ENCODE measurements at places on chromosomes 12 and 14.

DNA sequence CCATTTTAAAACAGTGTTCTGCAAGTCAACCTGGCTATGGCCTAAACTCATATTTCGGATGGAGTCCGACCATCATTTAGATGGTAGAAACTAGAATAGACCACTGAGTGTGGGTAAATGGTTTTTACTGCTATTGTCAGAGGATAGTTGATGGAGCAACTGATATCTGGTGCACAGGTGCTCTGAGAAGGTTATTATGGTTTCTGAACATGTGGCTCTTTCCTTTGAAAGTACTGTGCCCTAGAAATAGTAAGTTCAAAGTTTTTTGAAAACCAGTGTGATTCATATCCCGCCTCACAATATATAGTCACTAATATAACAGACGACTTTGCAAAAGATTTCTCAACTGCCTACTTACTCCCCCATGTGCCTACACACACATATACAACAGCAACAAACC lies 64.4 kb upstream of the BTG1 start:
- DNase-seq: no peak

GRCh38 chr12:114506651-114507050 lies 100.7 kb upstream of the TBX5 start:
- no peak for DNase-seq

DNA sequence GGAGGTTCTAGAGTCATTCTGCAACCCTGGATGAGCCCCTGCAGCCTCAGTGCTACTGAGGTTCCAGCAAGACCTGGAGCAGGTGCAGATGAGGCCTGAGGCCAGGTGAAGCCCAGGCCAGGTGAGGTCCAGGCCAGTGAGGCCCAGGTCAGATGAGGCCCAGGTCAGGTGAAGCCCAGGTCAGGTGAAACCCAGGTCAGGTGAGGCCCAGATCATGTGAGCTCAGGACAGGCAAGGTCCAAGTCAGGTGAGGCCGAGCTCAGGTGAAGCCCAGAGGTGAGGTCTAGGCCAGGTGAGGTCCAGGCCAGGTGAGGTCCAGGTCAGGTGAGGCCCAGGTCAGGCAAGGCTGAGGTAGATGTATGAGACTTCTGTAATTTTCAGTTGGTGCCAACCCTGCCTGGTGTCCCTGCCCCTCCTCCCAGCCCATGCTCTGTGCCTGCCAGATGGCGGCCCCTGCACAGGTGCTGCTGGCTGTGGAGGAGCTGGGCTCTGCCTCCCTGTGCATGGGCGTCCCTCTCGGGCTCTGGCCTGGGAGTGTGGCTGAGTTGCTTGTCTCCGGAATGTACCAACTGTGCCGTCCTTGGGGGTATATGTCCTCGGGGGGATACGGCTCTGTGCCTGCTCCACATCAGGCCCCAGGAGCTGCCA lies 388.5 kb downstream of the TMEM121 start:
- no peak for DNase-seq

DNA sequence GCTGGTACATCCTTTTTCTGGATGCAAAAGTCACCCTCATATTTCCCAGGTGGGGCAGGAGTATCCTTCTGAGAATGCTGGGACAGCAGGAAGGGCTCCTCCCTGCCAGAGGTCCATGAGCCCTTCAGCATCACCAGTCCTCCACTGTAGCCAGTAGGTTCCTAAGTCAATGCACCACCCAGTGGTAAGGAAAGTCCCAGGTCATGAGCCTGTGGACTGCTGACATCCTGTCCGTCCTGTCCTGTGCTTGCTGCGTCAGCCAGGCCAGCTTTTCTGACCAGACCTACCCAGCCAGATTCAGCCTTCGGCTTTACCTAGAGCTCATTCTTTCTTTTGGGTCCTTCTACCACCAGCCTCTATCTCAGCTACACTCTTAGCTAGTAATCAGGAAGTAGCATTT lies 23.0 kb upstream of the ACTN1 start:
- no peak for DNase-seq

DNA sequence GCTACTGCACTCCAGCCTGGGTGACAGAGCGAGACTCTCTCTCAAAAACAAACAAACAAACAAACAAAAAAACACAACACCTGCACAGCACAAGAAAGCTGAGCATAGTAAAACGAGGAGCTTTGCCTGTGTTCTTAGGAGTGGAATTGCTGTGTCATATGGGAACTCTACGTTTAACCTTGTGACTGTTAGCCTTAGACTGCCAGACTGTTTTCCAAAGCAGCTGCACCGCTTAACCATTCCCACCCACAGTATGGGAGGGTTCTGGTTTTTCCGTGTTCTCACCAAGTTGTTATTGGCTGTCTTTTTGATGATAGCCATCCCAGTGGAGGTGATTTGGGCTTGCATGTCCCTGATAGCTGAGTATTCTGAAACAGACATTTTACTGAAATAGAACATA lies 9.2 kb downstream of the WNT5B start:
- DNase-seq: no peak

DNA sequence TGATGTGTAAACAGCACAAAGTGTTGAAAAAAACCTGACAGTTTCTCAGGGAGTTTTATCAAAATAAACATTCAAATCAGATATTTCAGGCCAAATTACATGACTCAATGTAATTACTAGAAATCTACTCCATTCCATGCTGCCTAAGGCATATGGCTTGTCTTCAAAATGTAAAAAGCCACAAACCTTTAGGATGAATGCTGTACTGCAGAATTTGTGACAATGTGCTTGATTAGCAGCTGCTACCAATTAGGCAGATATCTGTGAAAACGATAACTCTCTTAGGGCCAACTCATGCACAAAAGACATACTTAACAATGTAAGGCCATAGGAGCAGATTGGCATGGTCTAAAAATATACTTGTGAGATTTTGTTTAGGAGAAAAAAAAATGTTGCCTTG lies 267.0 kb downstream of the DACT1 start:
- DNase-seq: no peak

DNA sequence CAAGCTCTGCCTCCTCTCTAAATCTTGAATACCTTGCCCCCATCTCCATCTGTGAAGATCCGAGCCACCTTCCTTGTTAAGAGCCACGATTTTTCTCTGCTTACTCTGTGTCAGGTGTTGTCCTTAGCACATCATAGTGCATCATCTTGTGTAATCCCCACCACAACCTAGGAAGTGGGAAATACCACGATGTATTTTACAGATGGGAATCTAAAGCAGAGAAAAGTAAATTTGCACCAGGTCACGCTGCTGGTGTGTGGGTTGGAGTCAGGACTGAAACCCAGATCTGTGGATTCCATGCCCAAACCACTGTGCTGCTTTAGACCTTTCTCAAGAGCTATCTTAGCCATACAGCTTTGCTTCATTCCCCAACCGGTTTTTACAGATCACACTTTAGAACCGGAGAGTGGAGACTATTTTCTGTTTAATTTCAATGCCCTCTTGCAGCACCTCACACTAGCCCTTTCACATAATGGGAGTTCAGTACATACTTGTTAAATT lies 94.6 kb downstream of the PPM1A start:
- no peak for DNase-seq

- no peak for DNase-seq
Observed at GRCh38 chr12:23083267-23083666, 458.3 kb downstream of the ETNK1 start.

DNA sequence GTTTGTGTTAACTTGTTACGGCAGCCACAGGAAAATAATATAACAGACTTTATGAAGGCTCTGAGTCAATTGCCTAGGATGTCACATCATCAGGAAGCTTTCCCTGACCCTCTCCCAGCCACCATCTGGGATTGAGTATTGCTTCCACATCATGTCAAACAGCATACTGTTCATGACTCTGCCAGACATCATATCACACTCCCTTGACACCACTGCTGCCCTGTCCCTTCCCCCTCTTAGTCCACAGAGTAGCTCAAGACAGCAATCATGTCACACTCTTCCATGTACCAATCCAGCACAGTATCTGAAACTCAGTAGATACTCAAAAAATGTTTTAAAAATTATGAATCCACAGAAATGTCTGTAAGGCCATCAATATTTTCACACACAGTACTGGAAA lies 168.0 kb downstream of the PIK3C2G start:
- no peak for DNase-seq

- no peak for DNase-seq
Observed at GRCh38 chr12:93614917-93615596, 42.6 kb downstream of the SOCS2 start.

GRCh38 chr14:57864659-57865058 lies 1.2 kb downstream of the SLC35F4 start:
- no peak for DNase-seq

GRCh38 chr12:112513471-112513870 lies 94.7 kb downstream of the PTPN11 start:
- DNase-seq: no peak

- peak; percentile 19 for DNase-seq
Observed at GRCh38 chr12:125533434-125534029, 468.3 kb downstream of the AACS start.

- no peak for DNase-seq
Observed at GRCh38 chr12:27015730-27016076, 1.5 kb upstream of the TM7SF3 start.

DNA sequence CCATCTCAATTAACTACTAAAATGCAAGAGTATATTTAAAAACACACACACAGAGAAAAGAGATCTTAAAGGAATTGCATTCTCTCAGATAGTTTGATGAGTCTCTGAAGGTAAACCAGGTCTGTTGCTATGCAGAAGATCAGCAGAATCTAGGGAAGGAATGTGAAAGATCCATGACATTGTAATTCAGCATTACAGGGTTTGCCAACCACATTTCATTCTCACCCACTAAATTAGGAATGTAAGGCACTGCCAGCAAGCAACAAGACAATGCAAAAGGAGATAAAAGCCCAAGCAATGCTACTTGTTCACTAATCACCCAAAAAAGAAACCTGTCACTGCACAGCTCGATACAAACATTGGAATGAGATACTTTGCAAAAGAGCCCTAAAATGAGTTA lies 106.3 kb downstream of the LRIG3 start:
- no peak for DNase-seq

GRCh38 chr12:113724794-113725556 lies 241.2 kb downstream of the RBM19 start:
- DNase-seq: no peak

Measured in dorsolateral prefrontal cortex (tissue), 122 donors.